H7 (cell line): ENCODE measurements at places on chromosomes 11 and 22.

GRCh38 chr22:23836692-23837495 lies 1.9 kb downstream of the DERL3 start:
- DNase-seq, result peak; percentile 18

- DNase-seq, result no peak
These were observed 456.2 kb downstream of the TBC1D22A start for GRCh38 chr22:47218671-47219070.

DNA sequence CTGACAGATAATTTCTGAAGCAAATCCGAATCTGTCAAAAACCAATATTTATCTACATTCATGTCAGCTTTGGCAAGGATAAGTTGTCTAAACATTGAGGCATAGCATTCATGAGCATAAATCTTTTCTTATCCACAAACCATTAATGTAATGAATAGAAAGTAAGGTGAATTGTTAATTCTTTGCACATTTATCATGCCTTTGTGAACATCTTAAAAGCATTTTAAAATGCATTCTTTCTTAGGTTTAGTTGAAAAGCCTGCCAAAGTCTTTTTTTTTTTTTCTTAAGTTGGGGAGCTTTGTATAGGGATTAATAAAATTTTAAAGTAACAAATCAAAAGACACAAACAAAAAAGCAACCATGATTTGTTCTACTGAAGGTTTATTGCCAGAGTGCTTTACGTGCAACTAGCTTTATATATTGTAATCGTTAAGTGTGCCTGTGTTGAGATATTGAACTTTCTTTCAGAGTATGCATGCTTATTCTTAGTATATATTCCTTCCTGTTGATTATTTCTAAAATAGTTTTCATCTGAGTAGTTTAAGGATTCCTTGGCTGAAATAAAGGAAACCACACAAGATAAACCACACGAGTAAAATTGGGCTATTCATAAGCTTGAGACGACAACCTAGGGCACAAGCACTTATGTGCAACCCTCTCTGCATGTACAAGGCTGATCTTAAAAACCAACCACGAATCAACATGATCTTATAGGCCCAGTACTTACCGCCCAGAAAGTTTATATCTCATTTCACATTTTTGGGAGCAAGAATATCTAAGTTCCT lies 1110.9 kb upstream of the CNTN5 start:
- no peak for DNase-seq

DNA sequence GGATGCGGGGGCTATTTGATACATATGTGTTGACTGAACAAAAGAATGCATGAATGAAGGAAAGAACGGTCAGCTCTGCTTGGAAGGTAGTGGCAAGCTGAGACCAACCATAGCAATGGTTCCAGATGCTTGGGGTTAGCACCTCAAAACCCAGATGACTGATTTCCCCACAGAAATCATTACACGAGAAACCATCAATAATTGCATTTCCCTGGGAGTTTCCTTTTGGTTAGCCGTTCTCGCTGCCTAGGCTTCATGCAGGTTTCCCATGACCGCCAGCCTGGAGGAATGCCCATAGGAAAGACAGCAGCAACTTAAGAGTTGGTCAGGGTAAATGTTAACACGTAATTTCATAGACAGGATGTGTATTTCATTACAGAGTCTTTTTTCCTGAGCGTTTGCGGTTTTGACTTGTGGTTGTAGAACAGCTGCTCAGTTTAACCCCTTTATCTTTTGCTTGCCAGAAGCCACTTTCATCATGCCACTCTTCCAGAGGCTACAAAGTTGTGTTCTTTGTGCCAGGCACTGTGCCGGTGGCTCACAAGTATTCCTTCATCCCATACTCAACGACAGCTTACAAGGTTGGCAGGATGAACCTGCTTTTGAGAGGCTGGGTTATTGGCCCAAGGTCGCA lies 2.8 kb downstream of the IL17RA start:
- DNase-seq, result no peak

DNA sequence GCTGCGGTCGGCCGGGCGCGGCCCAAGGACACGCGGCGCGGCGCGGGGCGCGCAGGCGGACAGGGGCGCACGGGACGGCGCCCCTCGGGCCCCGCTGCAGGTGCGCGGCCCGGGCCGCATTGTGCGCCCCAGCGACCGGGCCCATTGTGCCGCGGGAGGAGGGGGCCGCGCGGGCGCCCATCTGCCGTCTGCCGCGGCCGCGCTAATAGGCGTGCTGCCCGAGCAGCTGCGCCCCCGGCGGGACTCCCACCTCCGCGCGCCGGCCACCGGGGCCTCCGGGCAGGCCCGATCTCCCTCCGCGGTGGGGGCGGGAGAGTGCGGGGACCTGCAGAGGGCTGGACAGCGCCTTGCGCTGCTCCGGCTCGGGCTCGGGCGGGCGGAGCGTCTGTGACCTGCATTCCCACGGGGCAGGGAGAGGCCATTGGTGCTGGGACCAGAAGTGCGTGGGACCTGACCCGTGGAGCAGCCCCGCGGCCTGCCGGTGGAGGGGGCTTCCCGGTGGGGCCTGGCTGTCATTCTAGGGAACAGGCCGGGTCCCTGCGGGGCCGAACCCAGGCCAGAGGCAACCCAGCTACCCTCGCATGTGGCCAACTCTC lies 933 bp downstream of the BRSK2 start:
- DNase-seq, result peak; percentile 93

DNA sequence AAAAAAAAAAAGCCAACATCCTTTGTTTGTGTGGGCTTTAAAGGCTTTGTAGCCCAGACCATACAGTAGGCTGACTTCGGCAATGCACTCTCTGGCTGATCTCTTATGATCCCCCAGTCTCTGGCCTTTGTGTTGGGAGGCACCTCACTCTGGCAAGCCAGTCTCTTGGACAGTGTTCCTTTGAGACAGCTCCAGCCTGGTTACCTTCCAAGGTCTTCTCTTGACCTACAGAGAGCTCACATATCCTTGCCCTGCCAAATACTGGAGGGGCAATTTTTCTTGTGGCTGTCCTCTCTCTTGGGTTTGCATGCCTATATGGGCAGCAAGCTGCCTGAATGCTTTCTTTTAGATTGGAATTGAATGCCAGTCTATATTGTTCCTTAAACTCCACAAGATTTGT lies 69.8 kb downstream of the SESN3 start:
- no peak for DNase-seq

DNA sequence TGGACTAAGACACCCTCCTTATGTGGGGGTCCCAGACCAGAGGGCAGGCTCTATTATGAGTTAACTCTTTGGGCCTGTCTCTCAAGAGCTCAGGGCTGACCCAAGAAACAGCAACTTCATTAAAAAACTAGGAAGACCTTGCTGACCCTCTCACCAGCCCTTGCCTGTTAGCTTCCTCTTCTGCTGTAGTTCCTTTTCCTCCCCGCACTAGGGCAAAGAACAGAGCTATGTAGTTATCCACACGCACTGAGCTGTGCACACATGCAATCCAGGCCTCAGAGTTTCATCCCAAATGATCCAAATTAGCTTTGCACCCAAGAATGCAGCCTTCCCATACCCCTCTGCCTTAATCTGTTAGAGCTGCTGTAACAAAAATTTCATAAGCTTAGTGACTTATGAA lies 539.6 kb upstream of the CADM1 start:
- DNase-seq, result no peak

GRCh38 chr11:77548552-77549445 lies 41.0 kb upstream of the AQP11 start:
- DNase-seq, result no peak

DNA sequence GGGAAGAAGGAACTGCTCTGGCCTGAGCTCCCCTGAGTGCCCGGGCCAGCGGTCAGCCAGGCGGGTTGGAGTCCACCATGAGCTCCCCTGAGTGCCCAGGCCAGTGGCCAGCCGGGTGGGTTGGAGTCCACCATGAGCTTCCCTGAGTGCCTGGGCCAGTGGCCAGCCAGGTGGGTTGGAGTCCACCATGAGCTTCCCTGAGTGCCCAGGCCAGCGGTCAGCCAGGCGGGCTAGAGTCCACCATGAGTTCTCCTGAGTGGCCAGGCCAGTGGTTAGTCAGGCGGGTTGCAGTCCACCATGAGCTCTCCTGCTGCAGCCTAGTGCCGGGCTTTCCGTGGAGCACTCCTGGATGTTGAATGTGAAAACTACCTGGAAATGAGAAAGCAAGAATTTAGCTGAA lies 844.0 kb downstream of the TBC1D22A start:
- no peak for DNase-seq

GRCh38 chr11:108223348-108224149 lies 682 bp downstream of the ATM start:
- no peak for DNase-seq

GRCh38 chr11:120517801-120518291 lies 6.3 kb downstream of the GRIK4 start:
- peak; percentile 53 for DNase-seq

DNA sequence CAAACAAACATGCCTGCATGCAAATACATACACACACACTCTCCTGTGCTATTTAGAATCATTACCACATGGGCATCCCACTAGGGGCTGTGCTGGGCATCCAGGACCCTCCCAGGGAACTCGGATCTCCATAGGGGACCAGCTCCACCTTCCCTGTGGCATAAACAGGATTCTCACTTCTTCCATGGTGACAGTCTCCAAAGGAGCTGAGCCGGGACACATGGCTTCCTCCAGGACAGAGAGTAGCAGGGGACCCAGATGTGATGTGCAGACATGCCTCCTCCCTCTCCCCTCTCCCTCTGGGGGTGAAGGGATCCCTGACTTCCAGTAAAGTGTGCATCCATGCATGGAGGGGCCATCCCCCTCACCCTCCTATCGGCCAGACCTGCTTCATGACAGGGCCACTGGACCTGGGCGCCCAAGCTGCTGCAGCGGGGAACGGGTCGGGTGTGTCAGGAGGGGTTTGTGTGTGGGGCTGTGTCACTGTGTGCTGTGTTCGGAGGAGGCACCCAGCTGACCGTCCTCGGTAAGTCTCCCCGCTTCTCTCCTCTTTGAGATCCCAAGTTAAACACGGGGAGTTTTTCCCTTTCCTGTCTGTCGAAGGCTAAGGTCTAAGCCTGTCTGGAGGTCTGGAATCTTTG lies 33.4 kb downstream of the IGLL5 start:
- peak; percentile 36 for DNase-seq

- no peak for DNase-seq
These were observed 13.0 kb downstream of the SPATA19 start for GRCh38 chr11:133832096-133832990.

GRCh38 chr11:31810779-31811647 lies at the start of gene PAX6:
Gene PAX6, minus strand, starts transcription at chr11:31811322. Its CDS starts 4,911 bp downstream, at chr11:31806411.
- DNase-seq, result peak; percentile 95

DNA sequence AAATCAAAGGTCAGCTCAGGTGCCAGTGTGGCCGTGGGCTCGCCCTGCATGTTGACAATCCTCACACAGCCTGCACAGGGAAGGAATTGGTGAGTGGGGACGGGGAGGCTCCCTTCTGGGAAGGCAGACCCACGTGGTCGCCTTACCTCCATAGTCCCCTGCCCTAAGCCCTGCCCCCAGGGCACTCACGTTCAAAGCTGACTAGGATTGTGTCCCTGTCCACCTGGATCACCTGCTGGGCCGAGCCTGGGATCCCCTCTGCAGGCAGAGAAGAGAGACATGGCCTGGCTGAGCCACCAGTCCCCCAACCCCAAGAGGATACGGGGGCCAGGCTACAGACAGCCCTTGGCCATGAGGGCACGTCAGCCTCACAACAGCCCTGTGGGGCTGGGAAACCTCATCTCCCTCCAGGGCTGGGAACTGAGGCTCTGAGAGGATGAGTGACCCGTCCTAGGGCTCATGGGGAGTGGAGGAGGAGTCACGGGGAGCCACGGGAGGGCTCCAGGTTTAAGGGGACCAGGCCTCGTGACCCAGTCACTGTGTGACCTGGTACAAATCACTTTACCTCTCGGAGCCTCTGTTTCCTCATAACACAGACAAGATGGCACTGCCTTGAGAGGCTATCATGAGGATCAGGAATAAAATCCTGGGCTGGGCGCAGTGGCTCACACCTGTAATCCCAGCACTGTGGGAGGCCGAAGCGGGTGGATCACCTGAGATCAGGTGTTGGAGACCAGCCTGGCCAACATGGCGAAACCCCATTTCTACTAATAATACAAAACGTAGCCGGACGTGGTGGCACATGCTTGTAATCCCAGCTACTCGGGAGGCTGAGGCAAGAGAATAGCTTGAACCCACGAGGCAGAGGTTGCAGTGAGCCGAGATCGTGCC lies 12.1 kb upstream of the SF1 start:
- DNase-seq, result peak; percentile 32

DNA sequence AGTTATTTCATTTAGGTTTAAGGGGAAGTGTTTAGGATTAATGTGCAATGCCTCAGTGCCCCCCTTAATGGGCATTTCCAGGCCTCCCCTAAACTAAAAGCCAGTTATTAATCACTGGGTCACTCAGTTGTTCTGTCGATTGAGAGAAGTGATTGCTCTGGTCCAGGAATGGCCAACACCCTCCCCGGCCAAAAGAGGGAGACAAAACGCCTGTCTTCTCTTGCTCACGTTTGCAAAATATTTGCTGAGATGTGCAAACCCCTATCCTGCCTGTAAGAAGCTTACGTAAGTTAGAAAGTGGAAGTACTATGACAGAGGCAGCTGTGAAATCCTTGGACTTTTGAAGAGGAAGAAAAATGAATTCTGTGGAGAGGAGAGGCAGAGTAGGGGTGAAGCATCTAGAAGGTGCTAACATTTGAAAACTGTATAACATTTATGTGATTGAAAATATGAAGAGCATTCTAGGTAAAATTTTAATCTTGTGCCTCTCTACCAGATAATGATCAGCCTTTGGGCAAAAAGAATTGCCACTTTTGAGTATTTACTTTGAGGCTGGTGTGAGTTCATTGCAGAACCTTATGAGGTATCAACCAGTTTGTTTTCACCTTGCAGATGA lies 37.7 kb downstream of the NTM start:
- DNase-seq, result peak; percentile 64

GRCh38 chr22:33302049-33302545 lies 243.9 kb upstream of the SYN3 start:
- peak; percentile 84 for DNase-seq

- peak; percentile 37 for DNase-seq
These were observed 1.8 kb upstream of the LRRC75B start for GRCh38 chr22:24594569-24595120.

DNA sequence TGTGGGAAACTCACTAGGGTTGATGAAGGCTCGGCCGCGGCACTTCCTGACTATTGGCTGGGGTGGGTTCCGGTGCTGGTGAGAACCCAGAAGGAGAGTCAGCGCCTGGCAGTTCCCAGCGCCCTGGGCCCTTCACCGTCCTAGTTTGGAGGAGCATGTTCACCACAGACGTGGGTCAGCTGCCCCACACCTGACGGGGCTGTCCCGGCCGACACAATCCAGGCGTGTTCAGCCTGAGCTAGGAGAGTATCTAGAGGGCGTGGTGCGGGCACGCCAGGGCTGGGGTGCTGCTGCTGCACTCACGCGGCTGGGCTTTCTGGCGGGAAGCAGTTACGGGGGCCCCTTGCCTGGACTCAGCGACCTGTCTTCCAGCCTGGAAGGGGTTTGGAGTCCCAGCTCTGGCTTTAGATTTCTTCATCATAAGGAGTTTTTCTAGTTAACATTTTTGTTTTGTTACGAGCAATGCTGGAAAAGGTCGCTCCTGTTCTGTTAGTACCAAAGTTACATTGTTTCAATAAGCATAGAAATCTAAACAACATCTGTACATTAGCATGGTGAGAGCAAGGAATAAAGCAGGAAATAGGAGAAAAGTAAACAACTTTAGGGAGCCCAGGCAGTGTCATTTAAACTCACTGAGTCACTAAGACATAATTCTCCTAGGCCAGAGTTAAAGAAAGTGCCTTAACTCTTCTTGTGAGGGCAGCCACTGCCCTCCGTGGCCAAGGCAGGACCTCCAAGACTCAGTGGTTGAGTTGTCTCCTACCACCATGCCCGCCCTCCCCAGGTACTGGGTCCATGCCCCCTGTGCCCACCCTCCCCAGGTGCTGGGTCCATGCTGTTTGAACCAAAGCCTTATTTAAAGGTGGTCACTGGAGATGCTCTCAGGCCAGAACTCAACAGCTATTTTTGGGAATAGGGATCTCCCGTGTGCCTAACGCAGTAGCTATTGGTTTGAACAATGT lies 12.1 kb upstream of the ADORA2A start:
- DNase-seq, result peak; percentile 38

GRCh38 chr11:68659158-68659921 lies 25.0 kb upstream of the GAL start:
- peak; percentile 53 for DNase-seq
